ENCODE measurements at places on chromosomes 1 and 21.

DNA sequence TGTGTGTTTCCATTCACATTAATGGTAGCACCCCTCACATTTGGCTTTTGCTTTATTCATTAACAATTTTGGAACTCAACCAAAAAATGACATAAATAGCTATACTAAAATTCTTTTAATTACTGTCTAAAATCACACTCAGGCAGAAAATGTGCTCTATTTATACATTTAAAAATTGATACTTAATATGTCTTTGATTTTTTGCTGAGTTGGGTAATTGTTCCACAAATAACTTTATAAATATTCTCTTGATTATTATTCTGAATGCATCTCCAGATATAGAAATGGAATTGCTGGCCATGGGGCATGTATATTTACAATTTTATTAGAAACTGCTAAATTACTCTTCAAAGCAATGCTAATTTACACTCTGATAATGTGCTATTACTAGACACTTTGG lies 658.7 kb upstream of the CHRM3 start:
- no peak for DNase-seq

DNA sequence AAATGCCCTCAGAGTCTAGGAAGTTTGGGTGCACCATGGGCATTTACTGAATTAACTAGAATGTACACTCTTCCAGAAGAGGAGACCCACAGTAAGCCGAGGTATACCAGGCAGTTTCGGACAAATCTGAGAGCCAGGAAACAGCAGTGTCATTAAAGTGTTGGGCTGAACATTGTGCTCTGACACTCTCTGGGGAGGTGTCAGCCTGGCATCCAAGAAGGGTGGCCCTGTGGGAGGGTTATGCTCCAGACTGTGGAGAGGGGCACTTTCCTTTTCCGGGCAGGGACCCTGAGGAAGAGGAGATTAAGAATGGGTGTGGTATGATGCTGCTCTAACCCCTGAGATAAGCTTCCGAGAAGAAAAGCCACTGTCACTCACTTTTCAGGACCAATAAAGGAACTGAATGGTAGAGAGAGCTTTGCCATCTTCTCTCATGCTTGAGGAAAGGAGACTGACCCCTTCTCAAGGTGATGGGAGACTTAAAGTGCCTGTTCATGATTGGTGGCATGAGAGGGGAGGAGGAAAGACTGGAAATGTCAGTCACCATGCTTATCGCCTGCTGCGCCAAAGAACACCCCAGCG lies 98.2 kb downstream of the UCK2 start:
- no peak for DNase-seq

DNA sequence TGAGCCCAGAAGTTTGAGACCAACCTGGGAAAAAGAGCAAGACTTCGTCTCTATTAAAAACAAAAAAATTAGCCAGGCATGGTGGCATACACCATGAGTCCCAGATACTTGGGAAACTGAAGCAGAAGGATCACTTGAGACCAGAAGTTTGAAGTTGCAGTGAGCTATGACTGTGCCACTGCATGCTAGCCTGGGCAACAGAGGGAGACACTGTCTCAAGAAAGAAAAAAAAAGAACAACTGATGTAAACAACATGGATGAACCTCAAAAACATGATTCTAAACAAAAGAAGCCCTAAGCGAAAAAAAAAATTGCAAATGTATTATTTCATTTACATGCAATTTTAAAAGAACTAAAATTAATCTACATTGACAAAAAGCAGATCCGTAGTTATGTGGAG lies 9.0 kb downstream of the LRRC40 start:
- DNase-seq: no peak

DNA sequence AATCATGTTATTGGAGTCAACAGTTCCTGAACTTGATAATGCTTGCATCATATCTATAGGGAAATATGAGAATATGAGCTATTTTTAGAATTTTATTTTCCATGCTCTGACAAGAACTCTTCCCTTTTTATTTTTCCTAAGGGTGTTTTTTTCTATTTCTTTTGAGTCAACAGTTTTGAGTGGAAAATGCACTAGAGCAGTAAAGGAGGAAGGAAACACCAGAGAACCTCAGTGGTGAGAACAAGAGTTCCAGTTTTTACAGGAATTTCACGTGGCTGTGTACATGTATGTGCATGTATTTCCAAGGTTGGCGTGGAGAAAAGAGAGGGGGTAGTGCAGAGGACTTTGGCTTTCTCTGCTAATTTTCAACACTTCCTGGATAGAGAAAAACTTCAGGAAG lies 63.6 kb upstream of the TNFSF18 start:
- no peak for DNase-seq

All from ureter (tissue), 1 donor.